ENCODE measurements at places on chromosomes 13 and 19.

DNA sequence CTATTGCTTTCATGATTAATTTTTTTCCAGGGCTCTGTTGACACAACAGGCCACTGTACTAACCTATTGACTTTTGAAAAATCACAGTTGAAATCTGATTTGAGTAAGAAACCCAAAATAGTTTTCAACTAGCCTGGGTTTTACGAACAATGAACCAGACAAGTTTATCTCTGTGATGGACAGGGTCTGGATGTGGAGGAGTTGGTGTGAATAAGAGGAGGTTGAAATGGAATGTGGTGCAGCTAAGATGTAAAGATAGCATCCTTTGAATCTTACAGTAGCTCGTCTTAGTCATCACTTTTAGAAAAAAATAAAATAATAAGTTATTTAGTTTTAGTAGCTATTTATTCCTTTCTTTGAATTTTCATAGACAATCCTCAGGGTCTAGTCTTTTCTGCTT, 8.3 kb upstream of the OXGR1 start:
- no peak for DNase-seq

- no peak for DNase-seq
Observed at GRCh38 chr13:105672881-105673280, 862.6 kb downstream of the EFNB2 start.

- DNase-seq: no peak
Observed at GRCh38 chr13:111620586-111620985, 300.1 kb downstream of the TEX29 start.

DNA sequence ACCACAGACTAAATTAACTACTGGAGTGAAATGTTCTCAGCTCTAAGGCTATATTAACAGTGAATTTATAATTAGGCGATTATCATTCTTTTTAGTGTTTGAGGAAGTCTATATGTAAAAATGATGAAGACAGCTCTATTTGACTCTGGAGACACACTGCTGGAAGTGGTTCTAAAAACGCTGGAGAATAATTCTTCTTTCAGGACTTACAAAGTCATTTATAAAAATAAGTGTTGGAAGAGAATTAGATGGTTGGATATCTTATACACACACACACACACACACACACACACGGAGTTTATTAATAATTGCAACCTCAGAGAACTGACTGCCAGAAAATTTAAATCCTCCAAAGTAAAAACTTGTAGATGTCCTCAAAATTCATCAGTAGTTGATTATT, 1171.3 kb downstream of the EFNB2 start:
- no peak for DNase-seq

DNA sequence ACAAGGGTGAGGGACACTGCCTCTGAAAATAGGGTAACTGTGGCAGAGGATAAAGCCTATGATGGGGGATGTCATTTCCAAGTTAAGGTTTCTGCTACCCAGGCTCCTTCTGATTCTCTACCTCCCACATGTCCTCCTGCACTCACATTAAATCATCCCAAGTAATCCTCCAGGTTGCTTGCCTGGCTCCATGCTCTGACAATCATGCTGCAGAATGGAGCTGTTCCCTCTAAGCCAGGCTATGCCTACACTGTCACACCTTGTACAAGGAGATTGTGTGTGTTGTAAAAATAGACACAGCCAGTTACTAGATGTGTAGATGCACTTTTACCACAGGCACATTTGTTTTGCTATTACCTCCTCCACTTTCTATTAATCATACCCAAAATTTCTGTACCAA, 8.0 kb downstream of the ZNF416 start:
- no peak for DNase-seq

DNA sequence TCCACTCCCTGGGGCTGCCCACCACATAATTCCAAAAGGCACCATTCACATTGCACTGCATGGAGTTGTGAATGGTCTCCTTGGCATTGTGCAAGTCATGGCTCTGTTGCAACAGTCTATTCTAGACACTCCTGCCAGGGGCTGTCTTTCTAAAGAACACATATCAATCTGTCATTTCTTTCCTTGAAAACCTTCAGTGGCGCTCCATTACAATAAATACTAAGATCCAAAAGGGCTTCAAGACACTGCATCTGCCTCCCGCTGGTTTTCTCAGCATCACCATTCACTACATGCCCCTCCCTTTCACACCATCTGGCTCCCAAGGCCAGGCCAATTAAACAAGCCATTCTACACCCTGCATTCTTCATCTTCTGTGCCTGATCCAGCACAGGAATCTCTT, 32.2 kb upstream of the TM9SF2 start:
- no peak for DNase-seq

GRCh38 chr19:51471527-51471926, 6.8 kb upstream of the CEACAM18 start:
- DNase-seq: no peak

DNA sequence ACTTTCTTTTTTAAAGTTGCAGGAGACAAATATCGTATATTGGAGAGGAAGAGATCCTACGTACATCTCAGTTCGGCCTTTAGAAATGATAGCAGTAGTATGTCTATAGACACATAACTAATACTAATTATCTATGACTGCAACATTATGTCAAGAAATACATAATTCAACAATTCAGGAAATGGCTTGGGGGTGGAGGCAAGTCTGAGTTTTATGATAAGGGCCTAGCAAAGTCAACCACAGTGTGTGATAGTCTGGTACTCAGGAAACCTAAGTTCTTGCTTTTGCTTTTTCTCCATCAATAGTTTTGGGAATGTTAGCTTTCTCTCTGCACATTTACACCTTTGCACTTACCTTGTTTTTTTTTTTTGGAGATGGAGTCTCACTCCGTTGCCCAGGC, 27.5 kb upstream of the OBI1 start:
- no peak for DNase-seq

GRCh38 chr13:44259045-44260027, 114.3 kb upstream of the SERP2 start:
- DNase-seq: no peak

GRCh38 chr13:74889321-74889720, 592.6 kb downstream of the TBC1D4 start:
- no peak for DNase-seq

- no peak for DNase-seq
Observed at GRCh38 chr13:95708391-95708774, 31.4 kb downstream of the DNAJC3 start.

- no peak for DNase-seq
Observed at GRCh38 chr19:51123381-51123800, 1.3 kb upstream of the SIGLEC9 start.

DNA sequence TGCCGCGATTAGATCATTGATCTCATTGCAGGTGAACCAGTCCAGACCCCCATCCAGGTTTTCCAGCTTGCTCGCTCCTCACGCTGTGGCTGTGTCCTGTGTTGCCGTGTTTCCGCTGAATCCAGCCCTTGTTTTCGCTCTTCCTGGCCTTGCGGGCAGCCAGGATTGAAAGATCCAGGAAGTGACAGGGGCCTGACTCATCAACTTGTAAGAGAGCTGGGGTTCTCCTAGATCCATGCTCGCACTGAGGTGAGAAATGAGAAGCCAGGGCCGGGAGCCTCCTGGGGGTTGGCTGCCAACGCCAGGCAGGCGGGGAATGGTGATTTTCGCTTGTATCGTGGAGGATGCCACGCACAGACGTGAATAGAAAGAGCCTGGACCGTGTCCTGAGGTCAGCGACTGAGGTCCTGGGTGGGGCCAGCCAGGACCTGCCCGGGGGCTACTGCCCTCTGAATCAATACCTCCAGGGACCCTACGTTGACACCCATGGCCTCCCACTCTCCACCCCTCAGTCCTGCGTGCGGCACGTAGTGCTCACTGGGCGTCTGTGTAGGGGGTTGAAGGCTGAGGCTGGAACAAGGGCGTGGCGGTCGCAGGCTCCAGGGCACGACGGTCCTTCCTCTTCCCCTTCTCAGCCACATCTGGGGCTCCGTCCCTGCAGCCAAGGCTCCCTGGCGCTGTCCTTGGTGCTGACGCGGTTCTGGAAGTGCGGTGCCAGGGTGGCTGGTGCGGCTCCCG, 7.3 kb upstream of the PTPRH start:
- no peak for DNase-seq

DNA sequence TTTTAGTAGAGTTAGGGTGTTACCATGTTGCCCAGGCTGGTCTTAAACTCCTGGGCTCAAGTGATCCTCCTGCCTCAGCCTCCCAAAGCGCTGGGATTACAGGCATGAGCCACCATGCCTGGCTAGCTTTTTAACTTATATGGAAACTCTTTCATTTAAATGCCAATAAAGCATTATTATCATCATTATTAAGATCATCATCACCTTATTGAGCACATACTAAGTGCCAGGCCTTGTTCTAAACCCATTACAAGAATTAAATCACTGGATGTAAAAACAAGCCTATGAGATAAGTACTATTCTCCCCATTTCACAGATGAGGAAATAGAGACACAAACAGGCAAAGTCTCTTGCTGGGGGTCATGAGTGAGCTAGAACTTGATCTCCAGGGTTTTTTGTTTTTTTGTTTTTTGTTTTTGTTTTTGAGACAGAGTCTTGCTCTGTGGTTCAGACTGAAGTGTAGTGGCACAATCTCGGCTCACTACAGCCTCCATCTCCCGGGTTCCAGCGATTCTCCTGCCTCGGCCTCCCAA, 1.3 kb downstream of the GMFG start:
- DNase-seq: no peak

DNA sequence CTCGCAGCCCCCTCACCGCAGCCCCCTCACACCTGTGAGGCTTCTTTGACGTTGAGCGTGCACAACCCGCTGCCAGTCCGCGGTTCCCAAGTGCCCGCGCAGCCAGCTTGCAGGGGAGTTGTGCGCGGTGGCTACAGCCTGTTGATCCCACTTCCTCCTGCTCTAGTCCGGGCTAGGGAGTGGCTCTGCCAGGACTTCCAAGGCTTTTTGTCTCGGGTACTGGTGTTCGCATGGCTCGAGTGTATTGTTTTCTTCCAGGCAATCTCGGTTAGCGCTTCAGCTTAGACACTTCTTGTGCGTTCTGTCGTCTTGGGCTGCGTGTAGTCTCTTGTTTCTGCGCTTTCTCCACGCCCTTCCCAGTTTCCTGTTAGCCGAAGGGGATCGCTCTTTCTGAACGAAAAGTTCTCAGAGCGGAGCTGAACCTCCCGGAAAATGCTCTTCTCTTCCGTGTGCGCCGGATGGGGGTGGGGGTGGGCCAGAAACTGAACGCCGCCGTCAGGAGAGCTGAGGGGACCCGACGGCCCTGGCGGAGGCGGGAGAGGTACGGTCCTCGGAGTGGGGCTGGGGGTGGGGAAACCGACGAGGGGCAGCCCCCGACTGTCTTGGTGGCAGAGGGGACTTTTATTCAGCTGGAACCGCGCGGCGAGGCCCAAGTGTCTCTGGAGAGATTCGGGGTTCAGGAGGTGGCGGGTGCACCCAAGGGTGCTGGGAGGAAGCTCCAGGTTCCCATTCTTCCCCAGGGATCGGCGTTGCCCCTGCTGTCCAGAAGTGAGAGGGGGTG, 697 bp upstream of the DGKH start:
- DNase-seq: no peak

GRCh38 chr19:55206664-55207500, 2.4 kb downstream of the PTPRH start:
- no peak for DNase-seq

DNA sequence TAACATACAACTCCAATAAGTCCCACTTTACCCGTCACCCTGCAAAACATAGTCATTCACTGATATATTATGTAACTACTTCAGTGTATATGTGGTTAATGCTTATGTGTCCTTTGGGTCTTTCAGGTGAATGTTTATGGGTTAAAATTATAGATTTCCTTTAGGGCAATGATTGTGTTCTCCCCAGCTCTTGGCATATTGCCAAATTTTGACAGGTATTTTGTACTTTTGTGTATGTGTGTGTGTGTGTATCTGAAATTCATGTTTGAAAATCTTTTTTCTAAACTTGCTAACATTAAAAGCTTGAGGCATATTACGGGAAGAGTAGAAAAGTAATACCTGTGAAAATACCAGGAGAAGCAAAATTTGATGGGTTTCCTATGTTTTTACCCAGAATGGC, 8.2 kb downstream of the CDK8 start:
- no peak for DNase-seq

GRCh38 chr13:59679254-59679653, 484.5 kb downstream of the DIAPH3 start:
- no peak for DNase-seq

DNA sequence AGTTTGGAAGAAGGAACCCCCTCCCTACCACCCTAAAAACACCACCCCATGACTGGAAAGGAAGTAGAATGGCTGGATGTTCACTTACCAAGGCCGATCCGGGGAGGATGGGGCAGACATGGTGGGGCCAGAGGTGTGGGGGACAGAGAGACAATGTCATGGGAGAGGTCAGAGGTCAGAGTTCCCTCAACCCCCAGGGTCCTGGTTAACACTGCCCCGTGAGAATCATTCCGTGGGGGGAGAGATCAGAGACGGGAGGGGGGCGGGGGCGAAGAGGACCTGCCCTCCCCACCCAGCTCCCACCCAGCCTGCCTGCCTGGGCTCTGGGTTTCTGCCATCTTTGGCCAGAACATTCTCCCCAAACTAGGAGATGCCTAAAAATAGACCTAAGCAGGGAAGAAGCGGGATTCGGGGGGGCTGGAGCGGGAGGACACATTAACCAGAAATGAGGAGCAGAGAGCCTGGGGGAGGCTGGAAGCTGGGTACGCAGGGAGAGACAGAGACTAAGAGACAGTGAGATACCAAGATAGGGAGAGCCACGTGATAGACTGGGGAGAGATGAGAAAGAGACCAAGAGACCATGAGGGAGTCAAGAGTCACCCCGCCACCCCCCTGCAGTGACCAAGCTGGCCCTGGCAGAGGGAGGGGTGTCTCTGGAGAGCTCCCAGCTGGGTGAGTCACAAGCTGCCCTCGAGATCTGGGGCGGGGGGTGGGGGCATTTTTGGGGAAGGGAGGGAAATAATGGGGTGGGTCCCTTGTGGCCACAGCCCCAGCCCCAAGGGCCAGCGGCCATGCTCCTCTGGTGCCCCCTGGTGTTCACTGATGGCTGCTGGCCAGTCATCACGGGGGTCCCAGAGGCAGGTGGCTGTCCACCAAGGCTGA, 6.1 kb upstream of the KANK2 start:
- no peak for DNase-seq

DNA sequence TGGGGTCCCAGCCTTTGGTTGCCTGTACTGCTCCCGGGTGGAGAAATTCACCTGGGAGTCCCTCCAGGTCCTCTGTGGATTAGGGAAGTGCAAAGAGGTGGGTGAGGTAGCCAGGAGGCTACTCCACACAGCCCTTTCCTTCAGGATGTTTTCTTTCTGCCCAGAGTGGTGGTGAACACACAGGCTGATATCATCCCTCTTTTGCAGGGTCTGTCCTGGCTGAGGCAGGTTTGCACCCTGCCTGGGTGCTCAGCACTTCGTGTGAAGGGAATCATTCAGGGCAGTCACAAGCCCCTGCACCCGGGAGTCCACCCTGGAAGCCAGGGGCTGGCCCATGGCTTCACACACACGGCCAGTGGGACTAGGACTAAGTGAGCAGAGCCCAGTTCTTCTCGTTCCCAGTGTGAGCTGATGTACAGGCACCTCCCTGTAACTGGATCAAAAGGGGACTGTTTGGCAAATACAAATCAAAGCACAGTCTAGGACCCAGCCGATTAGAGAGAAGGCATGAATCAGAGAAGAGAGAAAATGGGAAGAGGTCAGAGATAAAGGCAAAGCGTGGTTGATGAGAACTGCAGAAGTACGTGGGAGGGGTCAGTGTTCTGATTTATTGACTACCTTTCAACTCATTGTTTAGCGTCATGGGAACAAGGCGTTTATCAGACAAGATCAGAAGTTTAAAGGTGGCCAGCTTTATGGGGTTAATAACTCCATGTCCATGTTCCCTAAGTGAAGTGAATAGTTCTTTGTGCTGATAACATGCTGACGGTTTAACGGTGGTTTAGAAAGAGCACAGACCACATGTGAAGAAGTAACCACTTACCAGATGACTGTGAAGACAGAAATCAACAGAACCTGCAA, 30.4 kb upstream of the SPATA13 start:
- no peak for DNase-seq
